ENCODE measurements at places on chromosomes 2 and 18.

DNA sequence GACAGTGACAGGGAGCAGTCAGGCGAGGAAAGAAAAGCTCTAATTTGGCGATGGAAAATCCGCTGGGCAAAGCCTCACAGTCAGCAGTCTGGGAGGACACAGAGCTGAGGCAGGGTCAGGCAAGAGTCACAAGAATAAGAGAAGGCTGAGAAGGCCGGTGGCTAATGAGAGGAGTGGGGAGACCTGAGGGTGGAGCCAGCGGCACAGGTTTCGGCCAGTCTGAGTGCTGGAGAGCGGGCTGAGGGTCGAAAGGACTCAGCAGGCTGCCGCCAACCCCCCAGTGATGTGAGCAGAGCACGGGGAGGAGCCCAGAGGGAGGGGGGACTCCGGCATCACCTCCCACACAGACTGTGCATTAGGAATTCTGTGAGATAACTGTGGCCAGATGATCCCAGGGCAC is 500.6 kb upstream of the MYT1L start:
- DNase-seq: no peak

GRCh38 chr2:17263570-17263968 is 254.7 kb downstream of the RAD51AP2 start:
- no peak for DNase-seq

GRCh38 chr2:109346601-109347228 is 217.7 kb downstream of the SH3RF3 start:
- no peak for DNase-seq

- DNase-seq: no peak
Observed at GRCh38 chr2:202278944-202279343, 13.4 kb downstream of the NOP58 start.

DNA sequence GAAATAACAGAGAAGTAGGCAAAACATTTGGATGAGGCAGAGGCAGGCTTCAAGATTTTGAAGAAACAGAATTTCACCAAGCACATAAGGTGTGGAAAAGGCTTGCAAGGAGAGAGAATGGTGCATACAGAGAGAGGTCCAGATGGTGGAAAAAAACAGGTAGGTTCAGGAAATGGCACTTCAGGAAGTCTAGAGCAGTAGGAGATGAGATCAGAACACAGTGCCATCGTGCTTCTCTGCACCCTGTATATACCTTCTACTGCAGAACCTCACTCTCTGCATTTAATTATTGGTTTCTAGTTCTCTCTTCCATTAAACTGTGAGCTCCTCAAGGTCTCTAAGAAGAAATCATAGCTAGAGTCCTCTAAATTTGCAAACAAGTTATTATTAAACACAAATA is 2.4 kb downstream of the PAIP2B start:
- no peak for DNase-seq

DNA sequence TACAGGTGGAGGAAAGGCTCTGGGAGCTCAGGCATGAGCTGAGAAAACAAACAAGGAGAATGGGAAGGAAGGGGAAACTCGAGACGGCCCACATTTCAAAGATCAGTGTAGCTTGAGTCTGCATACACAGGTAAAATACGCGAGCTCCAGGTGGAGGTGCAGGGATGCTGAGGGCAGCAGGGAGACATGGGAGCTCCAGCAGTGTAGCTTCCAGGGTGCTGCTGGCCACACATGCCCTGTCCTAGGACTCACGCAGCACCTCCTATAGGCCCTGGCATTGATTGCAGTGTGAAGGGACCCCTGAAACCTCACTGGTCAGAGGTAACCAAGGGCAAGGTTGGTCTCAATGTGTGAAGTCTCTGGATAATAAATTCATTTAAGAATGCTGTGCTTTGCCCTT is 362.8 kb upstream of the HS6ST1 start:
- DNase-seq: no peak

DNA sequence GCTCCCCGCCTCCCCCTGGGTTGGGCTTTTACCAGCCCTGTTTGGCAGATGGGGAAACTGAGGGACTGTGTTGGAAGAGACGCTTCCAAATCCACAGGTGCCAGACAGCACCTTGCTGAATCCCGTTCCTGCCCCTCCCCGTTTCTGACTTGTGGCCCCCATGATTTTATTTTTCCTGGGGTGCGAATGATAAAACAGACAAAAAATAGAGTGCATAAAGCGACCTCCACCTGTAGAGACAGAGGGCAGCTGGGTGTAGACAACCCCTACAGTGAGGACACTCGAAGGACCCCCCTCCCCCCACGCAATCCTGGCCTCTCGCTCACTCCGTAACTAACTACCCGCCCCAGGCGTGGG is 2.2 kb upstream of the CTDSP1 start:
- DNase-seq: no peak

- no peak for DNase-seq
Observed at GRCh38 chr2:209441541-209441940, 17.7 kb downstream of the MAP2 start.

DNA sequence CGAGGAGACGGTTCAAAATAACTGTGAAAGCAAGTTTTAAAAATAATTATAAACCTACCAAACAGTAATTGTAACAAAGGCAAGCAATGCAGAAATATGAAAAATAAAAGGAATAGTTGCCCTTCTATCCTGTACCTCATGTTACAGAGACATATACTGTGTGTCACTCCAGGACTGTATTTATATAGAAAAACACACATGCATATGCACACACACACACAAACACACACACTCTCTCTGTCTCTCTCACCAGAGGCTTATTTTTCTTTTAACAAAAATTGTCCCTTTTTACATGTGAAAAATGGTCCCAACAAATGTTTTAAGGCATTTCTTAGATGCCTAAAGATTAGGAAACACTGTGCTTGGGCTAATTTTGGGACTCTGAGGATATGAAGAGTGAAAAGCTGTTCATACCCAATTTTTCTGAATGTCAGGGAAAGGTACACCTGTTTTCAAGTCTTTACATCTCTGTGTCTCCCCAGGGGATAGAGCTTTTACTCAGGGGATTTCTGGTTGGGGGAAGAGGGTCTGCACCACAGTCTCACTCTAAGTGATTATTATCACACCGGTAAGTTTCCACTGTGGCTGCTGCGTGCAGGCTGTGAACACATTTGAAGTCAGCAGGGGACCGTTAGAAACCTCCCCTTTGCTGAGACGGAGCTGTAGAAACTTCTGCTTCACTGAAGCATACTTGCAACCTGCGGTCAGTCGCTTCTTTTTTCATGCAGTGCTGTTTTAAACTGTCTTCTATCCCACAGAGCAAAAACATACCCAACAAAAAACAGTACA is 51.4 kb upstream of the SPAG16 start:
- no peak for DNase-seq

DNA sequence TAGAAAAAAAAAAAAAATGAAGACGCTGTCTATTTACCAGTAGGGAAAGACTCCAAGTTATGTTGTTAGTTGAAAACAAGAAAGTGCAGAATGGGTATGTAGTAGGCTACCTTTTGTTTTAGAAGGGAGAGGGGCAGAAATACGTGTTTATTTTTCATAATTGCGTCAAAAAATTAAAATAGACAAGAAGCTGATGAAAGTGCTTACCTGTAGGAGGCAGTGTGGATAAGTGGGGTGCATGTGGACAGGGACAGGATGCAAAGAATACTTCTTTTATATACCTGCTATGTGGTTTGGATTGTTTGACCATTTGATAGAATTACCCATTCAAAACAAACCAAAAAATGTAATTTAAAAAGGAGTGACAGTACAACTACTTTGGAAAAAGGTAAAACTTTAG is 3.0 kb upstream of the GCG start:
- DNase-seq: no peak

- DNase-seq: no peak
Observed at GRCh38 chr2:101998896-101999789, 7.4 kb downstream of the IL1R2 start.

DNA sequence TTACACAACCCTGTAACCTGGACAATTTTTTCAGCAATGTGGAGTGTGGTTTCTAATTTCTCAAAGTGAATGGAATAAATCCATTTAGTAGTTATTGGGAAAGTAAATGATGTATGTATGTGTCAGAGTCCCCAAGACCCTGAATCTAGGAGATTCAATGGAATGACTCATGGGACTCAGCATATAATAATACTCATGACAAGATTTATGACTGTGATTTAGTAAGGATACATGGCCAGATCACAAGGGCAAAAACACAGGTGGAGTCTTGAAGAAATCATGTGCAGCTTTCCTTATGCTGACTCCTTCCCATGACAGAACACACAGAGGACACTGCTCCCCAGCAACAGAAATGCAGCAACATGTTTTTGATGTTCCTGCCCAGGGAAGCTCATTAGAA is 1877.7 kb upstream of the LRRTM1 start:
- no peak for DNase-seq

GRCh38 chr2:169343202-169343601 is 19.1 kb downstream of the LRP2 start:
- no peak for DNase-seq

DNA sequence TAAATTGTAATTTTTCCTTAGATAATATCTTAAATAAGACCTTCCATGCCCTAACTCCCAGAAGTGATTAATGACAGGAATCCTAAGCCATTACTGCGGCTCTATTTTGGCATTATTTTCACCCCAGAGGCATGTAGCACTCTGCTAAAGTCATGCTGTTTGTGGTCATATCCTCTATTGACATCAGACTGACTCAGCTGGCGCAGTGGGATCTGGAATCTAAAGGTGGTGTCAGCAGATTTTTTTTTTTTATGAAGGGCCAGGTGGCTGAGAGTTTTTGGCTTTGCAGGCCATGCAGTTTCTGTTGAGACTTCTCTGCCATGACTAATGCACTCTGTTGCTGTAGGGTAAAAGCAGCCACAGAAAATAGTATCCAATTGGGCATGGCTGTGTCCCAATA is 64.1 kb upstream of the ACVR1C start:
- no peak for DNase-seq

DNA sequence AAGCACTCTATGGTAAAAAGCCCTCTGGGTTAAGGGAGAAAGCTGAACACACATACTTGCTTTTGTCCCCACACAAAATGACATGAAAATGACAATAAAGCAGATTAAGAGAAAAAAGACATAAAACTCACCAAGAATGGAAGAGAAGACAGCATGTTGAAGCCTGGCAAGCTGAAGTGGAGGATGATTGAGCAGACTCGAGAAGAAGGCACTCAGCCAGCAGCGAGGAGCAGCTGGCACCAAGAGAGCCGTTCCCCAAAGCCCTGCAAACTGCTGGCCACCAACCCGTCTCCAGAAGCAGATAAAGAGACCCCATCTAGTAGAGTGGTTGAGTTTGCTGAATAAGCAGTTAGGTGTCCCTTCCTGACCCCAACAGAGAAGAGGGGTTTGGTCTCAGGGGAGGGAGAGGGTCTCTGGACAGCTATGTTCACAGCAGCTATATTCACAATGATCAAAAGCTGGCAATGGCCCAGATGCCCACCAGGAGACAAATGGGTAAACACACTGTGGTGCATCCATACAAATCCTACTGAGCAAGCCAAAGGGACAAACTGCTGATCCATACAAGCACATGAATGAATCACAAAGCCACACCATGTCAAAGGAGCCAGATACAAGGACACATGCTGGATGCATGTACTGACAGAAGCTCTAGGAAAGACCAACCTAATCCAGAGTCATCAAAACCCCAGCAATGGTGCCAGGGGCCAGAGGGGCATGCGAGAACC is 36.9 kb downstream of the FAM168B start:
- DNase-seq: no peak

DNA sequence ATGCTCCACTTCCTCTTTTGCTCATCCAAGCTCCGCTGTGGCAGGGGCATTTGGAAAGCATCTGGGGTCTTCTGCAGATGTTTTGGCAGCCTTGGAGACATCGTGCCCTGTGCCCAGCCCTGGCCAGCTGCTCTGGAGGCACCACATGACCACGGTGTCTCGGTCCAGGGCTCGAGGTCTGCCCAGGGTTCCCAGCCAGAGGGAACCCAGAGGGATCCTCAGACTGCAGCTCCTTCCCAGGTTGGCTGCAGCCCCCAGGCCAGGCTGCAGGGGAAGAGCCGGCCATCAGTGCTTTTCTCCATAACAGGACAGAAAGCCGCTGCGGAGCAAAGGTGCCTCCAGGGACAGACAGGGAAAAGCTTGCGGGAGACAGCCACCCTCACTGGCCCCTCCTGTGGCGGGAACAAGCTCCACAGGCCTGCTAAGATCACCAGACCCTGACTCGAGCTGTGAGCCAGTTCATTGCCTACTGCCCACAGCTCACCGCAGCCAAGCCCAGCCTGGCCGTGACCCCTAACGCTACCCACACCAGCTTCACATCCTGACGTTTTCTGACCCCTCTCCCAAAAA is 74.7 kb downstream of the SMAD7 start:
- no peak for DNase-seq

- DNase-seq: no peak
Observed at GRCh38 chr2:134679745-134680144, 39.1 kb downstream of the TMEM163 start.

- no peak for DNase-seq
Observed at GRCh38 chr2:68521037-68521436, 53.7 kb downstream of the APLF start.

DNA sequence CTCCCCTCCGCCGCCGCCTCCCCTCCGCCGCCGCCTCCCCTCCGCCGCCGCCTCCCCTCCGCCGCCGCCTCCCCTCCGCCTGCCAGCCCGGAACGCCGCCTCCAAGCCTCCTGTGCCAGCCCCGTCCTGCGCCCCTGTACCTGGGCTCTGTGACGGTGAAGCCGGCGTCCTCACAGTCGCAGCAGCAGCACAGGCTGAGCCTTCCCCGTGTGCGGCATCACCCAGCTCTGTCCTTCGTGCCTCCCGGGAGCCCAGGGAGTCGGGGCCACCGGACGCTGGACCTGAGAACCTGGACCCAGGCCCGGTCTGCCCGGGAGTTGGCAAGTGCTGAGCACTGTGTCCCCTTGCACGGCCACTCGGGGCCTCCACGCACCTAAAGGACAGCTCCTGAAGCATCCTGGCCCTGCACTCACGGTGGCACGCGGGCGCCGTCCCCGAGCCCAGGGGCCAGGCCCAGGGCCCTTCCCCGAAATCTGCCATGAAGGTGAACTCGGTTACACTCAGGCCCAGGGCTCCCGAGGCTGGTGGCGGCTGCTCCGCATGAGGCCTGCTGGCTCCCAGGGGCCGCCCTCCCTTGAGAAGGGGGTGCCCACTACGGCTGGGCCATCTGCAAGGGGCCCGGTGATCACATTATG is 32.9 kb downstream of the RTP5 start:
- no peak for DNase-seq

DNA sequence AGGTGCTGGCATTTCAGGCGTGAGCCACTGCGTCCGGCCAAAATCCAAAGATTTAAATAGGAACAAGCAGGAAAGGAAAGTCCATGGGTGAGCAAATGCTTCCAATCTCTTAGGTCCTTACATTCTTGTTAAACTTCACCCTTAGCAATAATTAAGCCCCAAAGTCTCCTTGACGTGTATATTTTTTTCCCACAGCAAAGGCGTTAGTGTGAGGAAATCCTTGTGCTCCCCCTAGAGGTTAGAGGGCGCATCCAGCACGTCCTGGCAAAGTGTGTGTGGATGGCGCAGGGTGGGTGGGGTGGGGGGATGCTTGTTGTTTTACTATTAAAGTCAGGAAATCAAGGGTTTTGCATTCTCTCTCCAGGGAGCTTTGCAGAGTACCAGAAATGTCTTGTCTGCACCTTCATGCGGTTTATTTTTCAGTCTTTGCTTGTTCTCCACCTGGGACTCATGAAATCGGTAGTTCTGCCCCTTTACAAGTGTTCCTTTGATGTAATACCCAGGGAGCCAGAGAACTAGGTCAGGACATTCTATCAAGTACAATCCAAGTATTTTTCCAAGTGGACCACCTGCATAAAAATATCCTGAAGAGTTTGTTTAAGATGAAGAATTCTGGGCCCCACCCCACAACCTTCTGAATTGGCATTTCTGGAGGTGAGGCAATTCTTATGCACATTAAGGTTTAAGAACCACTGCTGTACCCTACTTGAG is 22.2 kb upstream of the ITSN2 start:
- no peak for DNase-seq

Data from cortex of kidney (tissue), 1 donor.